Activated naive CD8-positive, alpha-beta T cell treated with anti-CD3 and anti-CD28 coated beads, Interleukin-2, amount 50 U/mL, for 16 hours (primary cell): ENCODE measurements at places on chromosomes 1 and 21.

DNA sequence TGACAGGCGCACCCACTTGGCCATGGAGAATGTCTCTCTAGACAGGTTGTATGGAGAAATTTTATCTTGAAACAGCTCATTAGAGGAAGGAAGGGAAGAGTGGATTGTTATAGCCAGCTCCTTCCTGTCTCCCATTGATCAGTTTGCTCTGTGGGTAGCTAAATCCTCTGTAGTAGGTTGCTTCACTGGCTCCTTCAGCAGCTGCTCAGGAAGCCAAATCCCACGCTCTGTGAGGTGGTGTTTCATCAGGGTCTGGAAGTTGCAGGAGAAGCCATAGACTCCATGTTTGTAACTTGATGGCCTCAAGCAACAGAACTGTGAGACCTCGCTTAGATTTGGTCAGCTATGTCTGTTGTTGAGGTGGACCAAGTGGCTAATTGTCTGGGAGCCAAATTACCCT is 6.8 kb upstream of the NFYC start:
- no peak for DNase-seq

GRCh38 chr1:160061369-160062229 is 8.4 kb downstream of the KCNJ10 start:
- no peak for DNase-seq

- no peak for DNase-seq
Measured at GRCh38 chr1:99919220-99919619, 50.6 kb upstream of the SLC35A3 start.

GRCh38 chr21:28822486-28823335 is 170.0 kb downstream of the LTN1 start:
- no peak for DNase-seq

- no peak for DNase-seq
Measured at GRCh38 chr1:177969109-177969508, 749 bp downstream of the SEC16B start.

- no peak for DNase-seq
Measured at GRCh38 chr1:203799157-203799556, 3.7 kb downstream of the ZBED6 start.

DNA sequence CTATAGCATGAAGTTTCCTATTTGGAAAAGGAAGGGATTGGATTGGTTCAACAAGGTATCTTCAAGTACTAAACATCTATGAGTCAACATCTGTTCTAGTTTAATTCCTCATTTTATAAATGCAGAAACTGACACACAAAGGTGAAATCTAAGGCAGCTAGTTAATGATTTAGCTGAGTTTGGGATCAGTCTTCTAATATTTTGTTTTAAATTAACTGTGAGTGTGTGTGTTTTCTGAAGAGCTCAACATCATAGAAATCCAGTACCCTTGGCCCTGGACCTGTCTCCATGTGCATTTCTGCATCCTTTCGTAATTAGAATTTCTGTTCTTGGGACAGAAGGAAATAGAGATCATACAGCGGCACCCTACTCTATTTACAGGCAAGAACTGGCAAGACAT is 105.9 kb downstream of the RGS2 start:
- no peak for DNase-seq

GRCh38 chr1:22207511-22208267 is 64.8 kb upstream of the WNT4 start:
- DNase-seq = no peak

GRCh38 chr1:214066190-214066589 is 78.4 kb downstream of the PROX1 start:
- no peak for DNase-seq

DNA sequence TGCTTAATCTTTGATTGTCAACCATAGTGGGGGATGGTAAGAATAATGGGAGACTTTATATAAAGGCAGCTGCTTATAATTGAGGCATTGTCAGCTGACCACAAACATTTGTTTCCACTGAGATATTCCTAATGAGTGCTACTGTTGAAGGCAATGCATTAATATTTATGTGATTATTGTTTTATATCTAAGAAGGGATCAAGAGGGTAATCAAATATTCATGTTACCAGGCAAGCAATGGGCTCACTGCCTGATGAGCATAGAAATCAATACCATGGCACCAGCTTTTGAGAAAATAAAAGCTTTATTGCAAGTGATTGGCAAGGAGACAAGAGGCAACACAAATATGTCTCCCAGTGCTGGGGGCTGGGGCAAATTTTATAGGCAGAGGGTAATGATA is 706.7 kb upstream of the ADAMTS5 start:
- DNase-seq = no peak

GRCh38 chr1:206737729-206738201 is 32.8 kb upstream of the IL19 start:
- DNase-seq = no peak

- DNase-seq = no peak
Measured at GRCh38 chr1:228884615-228885566, 149.6 kb downstream of the RHOU start.

DNA sequence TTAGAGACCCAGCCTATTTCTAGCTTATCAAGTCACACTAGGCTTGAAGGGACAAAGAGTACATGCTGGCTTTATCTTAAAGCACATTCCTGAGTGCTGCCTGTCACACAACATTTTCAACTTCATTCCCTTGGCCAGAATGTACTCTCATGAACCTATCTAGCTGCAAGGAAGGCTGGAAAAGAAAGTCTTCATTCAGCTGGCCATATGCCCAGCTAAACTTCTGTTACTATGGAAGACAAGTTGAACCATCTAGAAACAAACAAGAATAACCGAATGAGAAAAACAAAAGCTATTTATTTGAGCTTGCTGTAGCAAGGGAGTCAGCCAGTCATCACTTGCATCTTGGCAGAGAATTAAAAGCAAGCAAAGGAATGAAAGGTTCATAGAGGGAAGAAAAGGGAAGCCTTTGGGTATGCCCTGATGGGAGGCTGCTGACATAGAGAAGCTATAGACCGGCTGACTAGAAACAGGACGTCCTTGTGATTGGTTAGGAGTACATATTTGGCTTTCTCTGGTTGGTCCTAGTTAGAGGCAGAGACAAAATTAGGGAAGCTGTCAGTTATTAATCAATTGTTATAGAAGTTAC is 108.4 kb downstream of the NEK7 start:
- DNase-seq = no peak
